ENCODE measurements at places on chromosomes 12 and 14.

DNA sequence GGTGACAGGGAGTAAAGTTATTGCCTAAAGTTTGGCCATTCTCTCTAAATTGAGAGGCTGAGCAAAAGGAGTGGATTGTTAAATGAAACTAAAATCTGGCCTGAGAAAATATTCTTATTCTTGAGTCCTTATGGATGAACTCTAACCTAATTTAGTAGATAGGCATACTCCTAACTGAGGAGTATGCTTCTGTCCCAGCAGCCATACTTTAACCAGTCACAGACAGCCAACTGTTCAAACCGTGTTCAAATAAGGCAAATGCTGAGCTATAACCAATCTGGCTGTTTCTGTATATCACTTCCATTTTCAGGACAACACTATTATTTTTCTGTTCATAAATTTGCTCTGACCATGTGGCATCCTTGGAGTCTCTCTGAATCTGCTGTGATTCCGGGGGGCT lies 75.9 kb upstream of the RERGL start:
- no peak for DNase-seq

- no peak for DNase-seq
Measured at GRCh38 chr14:80784820-80785219, 156.7 kb downstream of the CEP128 start.

DNA sequence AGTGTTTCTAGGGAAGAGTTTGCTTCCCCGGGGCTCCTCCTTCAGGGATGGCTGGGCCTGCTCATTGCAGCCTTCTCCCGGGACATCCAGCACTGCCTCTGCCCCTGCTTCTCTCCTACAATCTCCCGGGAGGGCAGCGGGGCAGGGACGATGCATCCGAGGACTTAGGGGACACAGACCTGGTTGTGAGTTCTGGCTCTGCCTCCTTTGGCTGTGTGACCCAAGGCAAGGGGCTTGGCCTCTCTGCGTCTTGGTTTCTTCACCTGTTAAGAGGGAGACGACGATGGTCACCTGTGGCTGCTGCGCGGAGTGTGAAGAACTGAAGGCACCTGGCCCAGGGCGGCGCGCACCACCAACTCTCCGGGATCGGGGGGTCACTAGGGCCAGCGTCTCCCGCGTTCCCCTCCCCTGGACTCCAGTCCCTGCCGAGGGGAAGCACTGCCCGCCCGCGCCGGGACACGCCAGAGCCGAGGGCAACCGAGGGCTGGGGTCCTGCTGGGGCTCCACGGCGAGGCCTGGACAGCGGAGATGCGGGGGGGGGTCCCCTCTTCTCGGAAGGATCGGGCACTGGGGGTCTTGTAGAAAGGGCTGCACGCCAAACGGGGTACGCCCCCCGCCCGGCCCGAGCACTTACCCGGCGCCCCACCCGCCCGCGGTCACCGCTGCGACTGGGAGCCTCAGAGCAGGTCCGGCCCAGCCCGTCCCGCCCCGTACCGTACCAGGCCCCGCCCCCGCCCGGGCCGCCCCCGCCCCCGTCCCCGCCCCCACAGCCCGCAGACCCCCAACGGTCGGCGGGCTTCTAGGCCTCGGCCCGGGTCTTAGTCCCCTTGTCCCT lies at the start of gene HVCN1:
Gene HVCN1, minus strand, starts transcription at position 670 of the 835 bp plus-strand sequence. CDS start 5,870 bp downstream, outside the sequence.
- no peak for DNase-seq

DNA sequence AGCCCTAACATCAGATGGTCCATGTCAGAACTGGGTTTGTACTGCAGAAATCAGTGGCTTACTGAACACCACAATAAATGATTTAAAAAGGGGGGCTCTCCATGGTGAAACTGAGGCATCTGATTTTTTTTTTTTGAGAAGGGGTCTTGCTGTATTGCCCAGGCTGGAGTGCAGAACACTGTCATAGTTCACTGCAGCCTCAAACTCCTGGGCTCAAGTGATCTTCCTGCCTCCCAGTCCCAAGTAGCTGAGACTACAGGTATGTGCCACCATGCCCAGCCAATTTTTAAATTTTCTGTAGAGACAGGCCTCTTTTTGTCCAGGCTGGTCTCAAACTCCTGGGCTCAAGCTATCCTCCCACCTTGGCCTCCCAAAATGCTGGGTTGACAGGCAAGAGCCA lies 57.4 kb downstream of the RFLNA start:
- no peak for DNase-seq

DNA sequence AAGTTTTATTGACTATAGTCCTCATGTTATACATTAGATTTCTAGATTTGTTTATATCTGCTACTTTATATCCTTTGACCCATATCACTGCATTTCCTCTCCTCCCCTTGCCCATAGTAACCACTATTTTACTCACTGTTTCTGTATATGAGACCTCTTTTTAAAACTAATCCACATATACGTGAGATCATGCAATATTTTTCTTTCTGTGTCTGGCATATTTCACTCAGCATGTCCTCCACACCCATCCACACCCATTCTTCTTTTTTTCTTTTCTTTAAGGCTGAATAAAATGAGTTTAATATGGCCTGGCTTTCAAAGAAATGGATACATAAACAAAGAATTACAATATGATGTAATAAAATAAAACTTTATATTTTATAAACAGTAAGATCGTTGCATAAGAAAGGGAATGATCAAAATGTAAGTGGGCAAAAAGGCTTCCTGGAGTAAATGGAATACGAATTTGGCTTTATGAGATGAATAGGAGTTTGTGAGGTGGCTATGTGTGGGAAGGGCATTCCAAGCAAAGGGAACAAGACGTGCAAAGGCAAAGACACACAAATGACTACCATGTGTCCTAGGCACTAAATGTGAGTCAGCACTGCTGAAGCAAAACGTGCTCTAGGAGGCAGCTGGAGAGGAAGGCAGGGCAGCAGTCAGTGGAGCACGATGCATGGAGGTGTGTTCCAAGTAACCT lies 53.2 kb upstream of the HIF1A start:
- DNase-seq: no peak

DNA sequence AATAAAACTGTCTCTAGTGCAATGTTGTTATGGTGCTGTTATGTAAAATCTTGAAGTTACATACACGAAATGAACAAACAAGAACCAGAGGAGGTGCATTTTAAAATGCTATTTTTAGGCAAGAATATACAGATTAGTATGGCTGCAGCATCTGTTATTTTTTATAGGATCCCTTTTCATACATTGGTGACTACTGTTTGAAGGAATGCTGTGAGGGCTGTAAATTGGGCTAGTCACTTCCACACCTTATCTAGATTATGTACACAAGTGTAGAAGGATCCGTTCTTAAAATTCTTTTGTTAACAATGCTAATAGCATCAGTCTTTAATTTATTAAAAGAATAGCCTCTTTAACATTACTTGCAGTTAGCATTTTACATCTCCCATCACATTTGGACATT lies 284.3 kb upstream of the MDGA2 start:
- DNase-seq: no peak

GRCh38 chr14:85315290-85315689 lies 214.7 kb upstream of the FLRT2 start:
- no peak for DNase-seq

DNA sequence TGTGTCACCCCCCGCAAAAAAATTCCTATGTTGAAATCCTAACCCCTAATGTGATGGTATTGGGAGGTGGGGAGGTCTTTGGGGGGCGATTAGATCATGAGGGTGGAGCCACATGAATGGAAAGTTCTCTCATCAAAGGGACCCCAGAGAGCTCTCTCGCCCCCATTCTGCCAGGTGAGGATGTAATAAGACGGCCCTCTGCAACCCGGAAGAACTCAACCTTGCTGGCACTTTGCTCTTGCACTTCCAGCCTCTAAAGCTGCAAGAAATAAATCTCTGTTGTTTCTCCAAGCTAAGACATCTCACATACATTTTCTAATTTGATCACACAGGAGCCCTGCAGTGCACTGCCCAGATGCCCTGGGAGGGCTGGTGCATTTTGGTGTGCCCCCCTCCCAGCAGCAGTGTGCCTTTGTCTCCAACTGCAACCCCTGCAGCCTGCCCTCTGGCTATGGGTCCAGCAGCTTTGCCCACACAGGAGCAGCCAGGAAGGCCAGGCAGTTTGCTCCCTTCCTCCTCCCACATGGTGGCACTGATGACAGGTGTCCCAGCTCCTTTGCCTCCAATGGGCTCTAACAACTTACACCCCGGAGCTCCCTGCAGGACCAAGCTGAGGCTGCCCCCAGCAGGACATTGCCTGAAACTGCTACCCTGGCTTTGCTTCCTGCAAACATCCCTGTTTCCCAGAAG lies 59.3 kb downstream of the C14orf132 start:
- DNase-seq: no peak

- DNase-seq: peak; percentile 30
Measured at GRCh38 chr12:4027412-4027811, 154.2 kb upstream of the PARP11 start.

DNA sequence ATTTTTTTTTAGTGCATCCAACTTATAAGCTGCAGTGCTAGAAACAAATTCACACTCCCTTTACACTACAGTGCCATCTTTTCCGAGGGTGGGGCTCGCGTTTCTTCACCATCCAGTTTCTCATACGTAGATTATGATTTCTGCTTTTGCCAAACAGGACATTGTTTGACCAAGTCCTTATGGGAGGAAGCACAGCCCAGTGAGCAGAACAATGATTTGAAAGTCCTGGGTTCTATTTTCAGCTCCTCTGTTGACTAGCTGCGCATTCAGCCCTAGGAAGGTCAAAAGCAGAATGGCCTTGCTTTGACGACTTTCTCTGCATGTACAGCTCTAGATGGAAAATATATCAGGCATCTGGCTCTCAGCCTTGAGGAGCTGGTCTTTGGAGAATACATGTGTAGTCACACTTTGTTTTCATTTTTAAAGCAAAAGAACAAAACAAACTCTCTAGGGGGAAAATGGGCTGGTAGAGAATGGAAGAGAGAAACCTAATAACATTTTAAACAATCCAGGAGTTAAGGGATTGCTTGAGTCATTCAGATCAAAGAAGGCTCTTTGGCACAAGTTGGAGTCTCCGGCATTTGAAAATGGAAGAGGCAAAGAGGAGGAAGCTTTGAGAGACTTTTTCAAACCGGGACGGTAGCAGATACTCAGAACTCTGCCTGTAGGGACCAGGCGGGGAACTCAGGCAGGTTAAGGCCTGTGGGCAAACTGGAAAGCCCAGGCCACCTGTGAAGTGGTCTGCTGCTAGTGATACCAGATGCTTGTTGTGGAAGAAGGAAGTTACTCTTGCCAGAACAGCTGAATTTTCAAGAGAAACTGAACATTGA lies 257.3 kb upstream of the PLEKHG7 start:
- DNase-seq: no peak

DNA sequence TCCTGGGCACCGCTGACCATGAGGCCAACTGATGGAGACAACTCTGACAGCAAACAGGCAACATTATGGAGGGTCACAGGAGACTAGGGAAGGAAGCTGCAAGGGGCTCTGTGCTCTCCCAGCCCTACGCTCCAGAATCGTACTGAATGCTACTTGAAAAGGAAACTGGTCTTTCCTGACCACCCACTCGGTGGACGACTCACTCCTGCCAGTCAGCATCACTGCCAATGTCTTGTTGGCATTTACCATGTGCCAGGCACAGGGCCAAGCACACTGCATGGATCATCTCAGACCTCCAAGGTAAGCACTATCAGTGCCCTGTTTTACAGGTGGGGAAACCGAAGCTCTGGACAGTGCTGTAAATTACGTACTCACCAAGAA lies 38.0 kb downstream of the CCDC85C start:
- no peak for DNase-seq

DNA sequence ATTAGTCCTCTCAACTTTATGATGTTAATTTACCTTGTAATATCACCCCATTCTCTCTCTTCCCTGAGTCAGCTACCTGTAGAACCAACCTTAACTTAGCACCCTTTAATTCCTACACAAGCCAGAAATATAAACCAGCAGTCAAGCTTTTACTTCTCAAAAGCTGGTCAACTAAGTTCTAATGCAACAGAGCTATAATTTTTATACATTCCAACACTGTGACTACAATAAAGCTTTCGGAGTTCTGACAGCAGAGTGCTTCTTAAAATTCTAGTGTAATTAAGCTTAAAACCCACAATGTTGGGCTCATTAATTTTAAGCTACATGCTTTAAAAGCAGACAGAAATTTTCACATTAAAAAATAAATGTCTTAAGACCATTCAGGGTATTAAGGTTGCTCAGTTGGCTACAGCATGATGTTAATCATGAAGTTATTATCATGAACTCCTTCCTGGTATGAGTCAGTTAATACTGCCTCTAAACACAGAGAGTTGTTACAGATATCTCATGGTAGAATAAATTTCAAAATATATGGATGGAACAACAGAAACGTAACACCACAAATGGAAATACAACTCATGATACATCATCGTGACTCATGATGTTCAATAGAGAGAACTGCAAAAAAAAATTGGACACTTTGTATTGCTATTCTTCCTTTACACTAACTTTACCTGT lies 126.7 kb downstream of the EPS8 start:
- no peak for DNase-seq

DNA sequence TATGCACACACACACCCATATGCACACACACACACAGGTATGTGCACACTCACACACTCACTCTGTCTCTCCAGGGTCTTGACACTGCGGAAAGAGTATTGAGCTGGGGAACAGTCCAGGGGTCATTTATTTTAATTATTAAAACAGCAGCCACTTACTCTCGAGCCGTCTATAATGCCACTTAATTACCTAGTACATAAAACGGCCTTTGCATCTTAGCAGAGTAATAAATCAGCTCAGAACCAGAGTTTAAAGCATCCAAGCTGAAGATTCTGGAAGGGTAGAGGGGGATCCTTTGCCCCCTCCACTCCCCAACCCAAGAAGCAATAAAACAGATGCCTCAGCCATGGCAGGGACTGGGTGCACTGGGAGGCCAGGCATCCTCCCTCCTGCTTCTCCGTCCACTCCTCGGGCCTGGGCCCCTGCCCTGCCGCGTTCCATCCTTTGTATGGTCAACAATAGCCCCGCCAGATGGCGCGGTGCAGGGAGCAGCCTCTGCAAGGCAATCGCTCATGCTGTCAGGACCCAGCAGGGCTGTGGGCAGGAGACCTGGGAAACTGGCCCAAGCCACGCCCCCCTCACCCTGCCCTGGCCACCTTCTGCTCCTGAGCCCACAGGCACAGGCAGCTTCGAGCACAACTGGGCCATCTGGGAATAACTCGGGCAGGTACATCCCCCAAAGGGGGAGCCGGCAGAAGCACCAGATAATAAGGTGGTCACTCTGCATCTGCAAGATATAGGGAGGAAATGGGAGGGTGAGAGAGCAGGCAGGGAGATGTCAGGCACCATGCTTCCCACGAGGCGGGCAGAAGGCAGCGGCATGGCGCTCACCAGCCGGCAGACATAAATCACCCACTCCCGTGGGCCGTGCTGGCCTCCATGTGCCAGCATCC lies 40.9 kb downstream of the CCDC85C start:
- DNase-seq: no peak

- DNase-seq: no peak
Measured at GRCh38 chr14:96206461-96206860, 1.8 kb downstream of the BDKRB2 start.

Data from stimulated activated CD4-positive, alpha-beta T cell treated with anti-CD3 and anti-CD28 coated beads, Interleukin-15, amount 100 ng/mL, for 1 hour (primary cell).